T1000 (cell line): ENCODE measurements at places on chromosomes 2 and 18.
A peak's percentile ranks its signal among the peaks of the same experiment; 100 is the strongest.

DNA sequence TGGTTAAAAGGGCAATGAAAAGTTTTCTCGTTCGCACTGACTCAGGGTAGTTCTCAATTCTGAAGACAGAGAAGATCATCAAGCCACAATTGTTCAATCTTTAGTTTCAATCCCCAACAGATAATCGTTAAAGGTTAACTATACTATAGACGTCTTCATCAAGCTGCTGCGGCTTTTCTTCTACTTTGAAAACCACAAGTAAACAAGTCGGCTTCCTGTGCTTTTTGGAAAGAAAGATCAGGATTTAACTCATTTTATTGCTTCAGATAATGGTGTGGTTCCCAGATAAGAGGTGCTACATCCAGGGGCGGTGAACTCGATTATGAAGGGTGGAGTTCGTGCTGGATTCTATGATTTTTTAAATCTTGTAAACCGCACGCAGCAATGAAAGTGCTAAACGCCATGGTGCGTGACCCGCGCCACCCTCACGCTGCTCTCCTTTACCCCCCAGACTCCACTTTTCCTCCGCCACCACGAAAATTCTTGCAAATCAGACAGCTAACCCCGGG is 545 bp upstream of the CDCA7 start:
- no peak for DNase-seq

DNA sequence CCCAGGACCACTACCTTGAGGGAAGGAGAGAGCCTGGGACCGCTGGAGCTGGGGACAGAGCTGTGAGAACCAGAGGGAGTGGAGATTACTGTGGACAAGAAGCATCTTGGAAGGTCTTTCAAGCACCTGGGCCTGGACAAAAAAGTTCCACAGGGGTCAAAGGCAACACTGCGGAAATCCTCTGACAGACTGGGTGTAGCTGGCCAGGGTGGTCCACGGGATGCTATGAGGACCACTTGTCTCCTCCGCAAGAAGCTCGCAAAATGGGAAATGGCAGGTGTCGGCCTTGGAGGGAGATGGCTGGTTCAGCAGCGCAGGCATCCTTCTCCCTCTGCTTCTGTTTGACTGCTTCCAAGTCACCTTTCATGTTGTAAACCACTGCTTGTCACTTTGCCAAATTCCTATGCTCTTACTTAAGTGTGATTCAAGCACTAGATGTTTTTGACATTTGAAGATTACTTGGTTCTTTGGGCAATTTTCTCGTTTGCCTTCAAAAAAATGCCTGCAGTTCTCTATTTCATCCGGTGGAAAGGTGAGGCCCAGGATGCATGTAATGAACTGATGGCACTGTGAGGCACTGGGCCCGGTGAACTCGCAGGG is 27.7 kb downstream of the KLHL29 start:
- DNase-seq, result no peak

DNA sequence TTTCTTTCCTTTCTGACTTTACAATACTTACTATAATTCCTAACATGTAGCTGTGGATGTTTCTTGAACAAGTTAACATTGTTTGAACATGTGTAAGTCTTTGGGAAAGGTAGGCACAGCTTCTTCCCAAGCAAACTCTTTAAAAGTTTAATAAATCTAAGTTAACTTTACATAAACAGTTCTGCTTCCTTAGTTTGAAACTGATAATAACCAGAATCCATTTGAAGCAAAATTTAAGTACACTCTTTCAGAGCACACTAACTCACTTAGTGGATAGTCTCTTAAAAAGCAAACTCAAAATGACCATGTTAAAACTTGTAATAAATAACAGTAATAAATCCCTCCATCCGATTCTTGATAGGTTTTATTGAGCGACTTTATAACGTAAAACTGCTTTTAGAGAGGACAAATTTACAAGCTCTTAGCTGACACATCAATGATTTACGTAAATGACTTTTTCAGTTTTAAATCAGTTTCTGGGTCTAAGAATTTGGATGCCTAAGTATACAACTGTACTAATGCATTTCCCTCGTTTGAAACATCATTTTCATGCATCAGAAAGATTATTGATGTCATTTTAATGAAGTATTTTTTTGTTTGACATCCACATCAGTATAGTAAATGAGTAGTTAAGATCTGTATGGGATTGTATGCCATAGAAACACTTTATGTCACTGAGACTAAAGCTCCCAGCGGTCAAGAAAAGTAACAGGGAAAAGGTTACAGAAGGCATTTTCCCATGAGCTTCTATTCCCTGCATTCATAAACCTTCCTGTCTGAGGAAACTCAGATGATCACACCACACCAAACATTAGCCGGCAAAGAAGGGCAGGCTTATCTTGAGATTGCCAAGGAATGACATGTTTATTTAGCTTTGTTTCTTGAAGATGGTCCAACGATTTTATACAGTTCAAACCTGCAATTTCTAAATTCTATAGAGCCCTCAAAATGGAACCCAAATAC is 67.5 kb downstream of the PDE1A start:
- DNase-seq, result no peak

GRCh38 chr18:37156330-37156942 is 327.5 kb downstream of the KIAA1328 start:
- DNase-seq, result no peak

DNA sequence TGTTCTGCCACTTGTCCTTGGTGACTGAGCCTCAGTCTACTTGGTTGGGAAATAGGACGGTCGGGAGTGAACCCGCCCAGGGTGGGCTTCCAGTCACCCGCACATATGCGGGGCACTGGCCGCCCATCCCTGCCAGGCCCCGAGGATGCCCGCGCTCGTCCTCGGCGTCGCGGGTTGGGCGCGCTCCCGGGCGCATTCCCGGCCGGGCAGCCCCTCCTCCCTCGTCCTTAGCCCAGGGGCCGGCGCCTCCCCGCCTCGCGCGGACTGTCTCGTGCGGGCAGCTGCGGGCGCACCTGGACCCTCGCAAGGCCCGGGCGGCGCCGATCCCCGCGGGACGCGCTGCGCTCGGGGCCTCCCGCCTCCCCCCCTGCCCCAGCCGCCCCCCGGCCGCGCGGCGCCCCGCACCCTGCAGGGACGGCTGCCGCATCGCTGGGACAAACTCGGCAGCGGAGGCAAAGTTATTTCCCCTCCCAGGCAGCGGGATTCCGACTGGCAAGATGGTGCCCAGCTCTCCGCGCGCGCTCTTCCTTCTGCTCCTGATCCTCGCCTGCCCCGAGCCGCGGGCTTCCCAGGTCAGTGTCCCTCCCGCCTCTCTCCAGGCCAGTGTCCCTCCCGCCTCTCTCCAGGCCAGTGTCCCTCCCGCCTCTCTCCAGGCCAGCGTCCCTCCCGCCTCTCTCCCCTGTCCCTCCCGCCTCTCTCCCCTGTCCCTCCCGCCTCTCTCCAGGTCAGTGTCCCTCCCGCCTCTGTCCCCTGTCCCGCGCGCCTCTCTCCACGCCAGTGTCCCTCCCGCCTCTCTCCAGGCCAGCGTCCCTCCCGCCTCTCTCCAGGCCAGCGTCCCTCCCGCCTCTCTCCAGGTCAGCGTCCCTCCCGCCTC is at the start of gene FBLN7:
Gene FBLN7 (plus strand): TSS at position 227 of the 874 bp plus-strand sequence. CDS start 271 bp downstream, at position 498.
- peak; percentile 15 for DNase-seq

GRCh38 chr18:68935686-68936085 is 137.8 kb downstream of the CCDC102B start:
- DNase-seq, result no peak

DNA sequence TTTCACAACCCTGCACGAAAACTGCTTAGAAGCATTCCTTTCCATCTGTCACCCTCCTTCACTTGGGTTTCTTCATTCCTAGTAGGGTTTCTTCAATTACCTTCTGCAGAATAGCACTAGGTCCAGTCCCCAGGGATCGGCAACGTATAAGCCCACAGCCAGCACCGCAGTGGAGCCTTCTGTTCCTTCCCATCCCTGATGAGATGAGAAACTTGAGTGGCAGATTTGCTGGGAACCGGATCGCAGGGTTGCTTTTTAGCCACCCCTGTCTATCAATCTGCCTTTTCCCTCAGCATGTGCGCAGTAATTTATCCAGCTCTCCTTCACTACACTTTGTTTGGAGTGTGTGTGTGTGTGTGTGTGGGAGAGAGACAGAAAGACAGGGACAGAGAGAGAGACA is 94.2 kb downstream of the CD8B2 start:
- no peak for DNase-seq

- no peak for DNase-seq
These were observed 74.1 kb downstream of the FARP2 start for GRCh38 chr2:241430178-241430577.

GRCh38 chr2:174711206-174711605 is 53.1 kb downstream of the CHRNA1 start:
- no peak for DNase-seq

DNA sequence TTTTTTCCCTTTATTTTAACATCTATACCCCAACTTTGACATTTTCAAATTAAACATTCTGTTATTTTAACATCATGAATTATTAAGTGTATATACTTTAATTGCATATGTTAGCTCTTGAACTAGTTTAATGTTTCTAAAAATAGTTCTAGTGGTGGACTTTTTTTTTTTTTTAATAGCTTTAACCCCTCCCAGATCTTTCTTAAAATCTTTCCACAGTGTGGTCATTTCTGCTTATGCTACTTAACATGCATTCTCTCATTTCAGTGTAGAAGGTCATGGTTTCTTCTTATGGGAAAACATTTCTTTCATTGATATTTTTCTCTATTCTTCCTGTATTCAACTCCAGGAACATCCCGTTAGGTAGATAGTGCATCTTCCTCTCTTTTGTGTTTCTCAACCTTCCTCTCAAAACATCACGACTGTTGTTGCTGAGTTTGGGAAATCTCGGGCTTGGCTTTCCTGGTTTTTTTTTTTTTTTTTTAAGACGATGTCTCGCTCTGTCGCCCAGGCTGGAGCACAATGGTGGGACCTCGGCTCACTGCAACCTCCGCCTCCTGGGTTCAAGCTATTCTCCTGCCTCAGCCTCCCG is 849 bp upstream of the TMEM18 start:
- no peak for DNase-seq
